ENCODE measurements at places on chromosomes 3 and 15.
A peak's percentile ranks its signal among the peaks of the same experiment; 100 is the strongest.

GRCh38 chr15:69604072-69604411, 151.4 kb downstream of the RPLP1 start:
- no peak for DNase-seq

GRCh38 chr3:187165144-187165543, 25.8 kb upstream of the RPL39L start:
- DNase-seq, result peak; percentile 13

- no peak for DNase-seq
These were observed 39.9 kb downstream of the TGFBR2 start for GRCh38 chr3:30646181-30646876.

DNA sequence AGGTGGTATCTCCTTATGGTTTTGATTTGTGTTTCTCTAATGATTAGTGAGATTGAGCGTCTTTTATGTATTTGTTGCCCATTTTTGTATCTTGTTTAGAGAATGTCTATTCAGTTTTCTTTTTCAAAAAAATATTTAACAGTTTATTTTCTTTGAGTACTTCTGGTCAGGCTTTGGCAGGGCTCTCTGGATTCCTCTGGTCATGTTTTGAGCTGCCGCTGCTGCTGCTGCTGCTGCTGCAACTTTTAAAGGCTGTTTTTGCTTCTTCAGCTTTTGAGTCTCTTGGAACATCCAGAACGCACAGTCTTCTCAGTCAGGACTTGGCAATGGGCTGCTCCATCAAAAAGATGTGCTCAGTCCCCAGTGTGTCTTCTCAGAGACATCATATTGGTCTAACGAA, 40.1 kb downstream of the REC114 start:
- no peak for DNase-seq

- DNase-seq, result no peak
These were observed 24.2 kb downstream of the PXYLP1 start for GRCh38 chr3:141255846-141256261.

- DNase-seq, result no peak
These were observed 177.1 kb downstream of the NSMCE3 start for GRCh38 chr15:29092376-29093064.

- DNase-seq, result no peak
These were observed 39.2 kb downstream of the HMCES start for GRCh38 chr3:129317848-129318247.

DNA sequence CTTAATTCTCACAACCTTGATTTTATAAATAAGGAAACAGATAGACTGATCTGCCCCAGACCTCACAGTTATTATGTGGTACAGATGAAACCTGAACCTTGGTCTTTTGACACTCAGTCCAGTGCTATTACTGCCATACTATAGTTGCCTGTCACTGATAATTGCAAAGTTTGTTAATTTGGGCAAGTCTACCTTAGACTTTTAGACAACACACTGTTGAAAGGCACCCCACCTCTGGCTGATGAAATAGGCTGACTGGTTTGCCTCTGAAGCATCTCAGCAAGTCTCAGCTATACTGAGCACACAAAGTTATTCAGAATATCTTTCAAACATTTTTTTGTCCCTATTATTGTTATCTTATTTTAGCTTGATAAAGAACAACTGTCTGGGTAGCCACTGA, 53.1 kb upstream of the MAP4 start:
- DNase-seq, result no peak

GRCh38 chr3:183149915-183150750, 12.4 kb downstream of the LAMP3 start:
- no peak for DNase-seq

DNA sequence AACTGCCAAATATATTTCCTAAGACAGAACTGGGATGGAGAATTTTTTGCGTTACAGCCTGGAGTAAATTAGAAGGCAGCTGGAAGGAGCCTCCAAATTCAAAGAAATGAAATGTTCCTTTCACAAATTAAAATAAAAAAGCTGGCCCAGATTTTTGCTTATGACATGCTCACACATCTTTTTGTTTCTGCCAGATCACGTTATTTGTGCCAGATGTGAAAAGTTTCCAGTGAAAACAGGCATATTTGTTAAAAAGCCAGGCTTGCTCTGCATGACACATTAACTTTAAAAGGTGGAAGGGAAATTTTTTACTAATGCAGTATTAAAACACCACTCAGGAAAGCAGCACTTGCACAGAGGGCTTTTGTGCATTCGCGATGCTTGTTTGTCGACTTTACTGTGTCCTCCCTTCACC, 23.3 kb upstream of the ACKR4 start:
- DNase-seq, result no peak

DNA sequence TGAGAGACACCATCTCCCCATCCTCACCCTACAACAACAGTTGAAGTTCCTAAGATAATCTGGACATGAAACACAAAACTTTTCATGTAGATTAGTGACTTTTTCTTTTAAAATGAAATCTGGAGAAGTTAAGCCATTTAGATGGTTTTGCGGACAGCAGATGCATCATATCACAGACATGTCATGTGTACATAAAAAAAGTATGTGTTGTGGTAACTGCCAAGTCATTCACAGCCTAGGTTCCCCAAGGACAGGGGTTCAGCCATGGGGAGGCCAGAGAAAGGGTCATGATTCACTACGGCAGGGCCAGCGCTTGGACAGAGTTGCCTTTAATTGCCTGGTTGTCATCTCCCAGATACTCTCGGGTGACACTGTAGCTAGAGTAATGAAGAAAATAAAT, 163.2 kb downstream of the PDZRN3 start:
- no peak for DNase-seq

DNA sequence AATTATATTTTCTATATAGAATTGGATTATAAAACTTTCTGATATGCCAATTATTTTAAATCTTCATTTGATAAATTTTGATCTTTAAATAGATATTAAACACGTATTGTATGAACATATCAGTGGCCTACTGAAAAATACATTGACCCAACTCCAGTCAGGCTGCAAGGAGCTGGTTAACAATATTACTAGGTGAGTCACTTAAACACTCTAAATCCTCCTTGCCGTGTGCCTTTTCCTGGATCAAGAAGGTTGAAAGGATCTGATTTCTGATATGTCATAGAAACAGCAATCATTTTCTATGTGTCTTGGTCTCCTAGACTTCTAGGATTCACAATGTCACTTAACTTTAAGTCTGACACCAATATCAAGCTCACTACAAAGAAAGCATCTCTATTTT, 123.2 kb downstream of the TP63 start:
- DNase-seq, result no peak

DNA sequence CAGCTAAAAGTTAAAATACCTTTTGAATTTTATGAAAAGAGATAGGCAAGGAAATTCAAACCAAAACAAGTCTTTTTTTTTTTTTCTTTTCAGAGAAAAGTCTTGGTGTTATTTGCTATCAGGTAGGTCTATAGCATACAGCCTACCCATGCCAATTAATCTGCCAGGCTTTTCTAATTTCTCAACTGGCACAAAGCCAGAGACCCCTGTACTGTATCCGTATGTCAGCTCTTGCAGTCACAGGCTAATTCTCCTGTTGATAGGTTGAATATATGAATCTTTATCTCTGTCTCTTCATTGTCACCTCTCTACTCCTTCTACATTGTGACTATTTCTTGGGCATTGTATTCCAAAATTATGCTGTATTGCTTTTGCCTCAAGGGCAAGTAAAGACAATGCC, 133.4 kb downstream of the IL5RA start:
- no peak for DNase-seq
